ENCODE measurements at places on chromosomes 2 and 18.

DNA sequence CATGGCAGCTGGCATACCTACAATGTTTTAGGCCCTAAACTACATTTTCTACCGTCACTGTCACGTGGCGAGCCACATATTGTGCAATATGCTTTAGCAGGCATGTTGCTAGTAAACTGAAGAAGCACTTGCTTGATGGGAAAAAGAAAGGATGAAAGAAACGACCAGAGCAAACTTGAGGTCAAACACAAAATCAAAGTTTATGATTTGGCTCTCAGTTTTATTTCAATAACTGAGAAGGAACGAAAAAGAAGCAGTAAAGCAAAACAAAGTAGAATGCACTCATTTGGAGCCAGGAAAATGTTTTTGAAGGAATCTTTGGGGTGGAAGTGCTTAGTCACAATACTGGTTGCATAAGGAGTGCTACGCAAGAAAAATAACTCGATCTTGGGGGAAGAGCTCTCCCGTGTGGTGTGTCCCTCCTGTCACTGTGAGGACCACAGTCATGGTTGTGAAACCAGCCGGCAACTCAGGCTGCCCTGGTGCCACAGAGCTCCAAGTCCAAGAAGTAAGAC is 349.8 kb downstream of the RBM43 start:
- DNase-seq: no peak

DNA sequence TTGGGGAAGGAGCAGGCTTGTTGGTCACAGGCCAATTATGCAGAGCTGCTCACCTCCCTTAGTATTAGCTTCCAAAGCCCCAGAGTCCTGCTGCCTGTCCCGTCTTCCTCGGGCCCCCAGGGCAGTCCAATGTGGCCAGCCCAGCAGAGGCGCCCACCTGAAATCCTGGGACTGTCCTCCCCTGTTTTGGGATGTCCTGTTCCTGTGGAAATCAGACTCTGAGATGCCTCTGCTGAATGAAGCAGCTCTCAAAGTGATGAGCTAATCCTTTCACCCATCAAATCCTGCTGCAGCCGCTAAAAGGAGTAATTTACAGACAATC is 105.3 kb downstream of the CABLES1 start:
- no peak for DNase-seq

- no peak for DNase-seq
Measured at GRCh38 chr18:34929336-34929780, 111.9 kb upstream of the MAPRE2 start.

GRCh38 chr18:76167410-76167809 is 327.6 kb downstream of the ZNF516 start:
- DNase-seq: no peak

DNA sequence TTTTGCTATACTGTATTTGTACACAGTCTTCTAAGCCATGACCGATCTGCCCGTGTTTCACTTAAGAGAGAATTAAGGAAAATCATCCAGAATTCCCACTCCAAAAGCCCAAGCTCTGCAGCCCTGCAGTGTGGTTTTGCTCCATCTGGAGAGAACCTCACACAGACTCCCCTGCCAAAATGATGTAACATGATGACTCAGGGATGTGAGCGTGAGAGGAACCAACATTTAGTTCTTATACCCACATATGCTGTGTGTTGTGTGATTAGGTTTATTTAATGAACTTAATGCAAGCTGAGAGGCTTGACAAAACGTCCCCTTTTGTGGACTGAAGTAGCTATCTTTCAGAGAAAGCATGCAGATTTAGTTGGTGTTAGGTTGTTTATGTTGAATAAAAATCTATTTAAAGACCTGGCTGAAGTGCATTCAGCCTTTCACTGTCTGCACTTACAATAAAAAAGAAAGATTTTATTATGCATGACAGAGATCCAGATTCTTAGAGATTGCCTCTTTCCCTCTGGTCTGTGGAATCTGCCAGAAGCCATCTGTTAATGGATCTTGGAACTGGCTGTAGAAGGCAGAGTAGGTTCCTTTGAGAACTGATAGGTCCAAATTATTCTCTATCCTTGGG is 6.3 kb downstream of the RAB12 start:
- DNase-seq: no peak

- no peak for DNase-seq
Measured at GRCh38 chr2:163735685-163736432, at the start of gene FIGN. TSS of gene FIGN (minus strand) at chr2:163736008. CDS start at chr2:163734927, 1,081 bp downstream.

DNA sequence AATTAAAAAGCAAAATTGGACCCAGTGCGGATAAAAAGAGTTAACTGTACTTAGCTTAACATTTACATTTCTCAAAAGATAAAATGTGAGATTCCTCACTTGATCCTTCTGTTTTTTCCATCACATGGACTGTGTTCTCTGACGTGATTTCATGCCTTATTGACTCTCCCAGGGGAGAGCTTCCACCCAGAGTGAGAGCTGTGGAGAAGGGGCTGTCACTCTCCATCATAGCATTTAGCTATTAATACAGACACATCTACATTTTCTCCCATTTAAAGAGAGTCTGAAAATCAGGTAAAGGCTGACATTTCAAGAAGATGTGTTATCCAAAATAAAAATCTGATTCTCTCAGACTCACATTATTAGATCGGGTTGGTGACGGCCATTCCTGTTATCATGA is 493.8 kb downstream of the FBXO15 start:
- no peak for DNase-seq

- DNase-seq: no peak
Measured at GRCh38 chr18:3067165-3067661, 54.3 kb upstream of the LPIN2 start.

GRCh38 chr2:74290466-74291217 is 52.6 kb downstream of the SLC4A5 start:
- no peak for DNase-seq

- no peak for DNase-seq
Measured at GRCh38 chr2:203404996-203405395, 76.8 kb downstream of the ABI2 start.

DNA sequence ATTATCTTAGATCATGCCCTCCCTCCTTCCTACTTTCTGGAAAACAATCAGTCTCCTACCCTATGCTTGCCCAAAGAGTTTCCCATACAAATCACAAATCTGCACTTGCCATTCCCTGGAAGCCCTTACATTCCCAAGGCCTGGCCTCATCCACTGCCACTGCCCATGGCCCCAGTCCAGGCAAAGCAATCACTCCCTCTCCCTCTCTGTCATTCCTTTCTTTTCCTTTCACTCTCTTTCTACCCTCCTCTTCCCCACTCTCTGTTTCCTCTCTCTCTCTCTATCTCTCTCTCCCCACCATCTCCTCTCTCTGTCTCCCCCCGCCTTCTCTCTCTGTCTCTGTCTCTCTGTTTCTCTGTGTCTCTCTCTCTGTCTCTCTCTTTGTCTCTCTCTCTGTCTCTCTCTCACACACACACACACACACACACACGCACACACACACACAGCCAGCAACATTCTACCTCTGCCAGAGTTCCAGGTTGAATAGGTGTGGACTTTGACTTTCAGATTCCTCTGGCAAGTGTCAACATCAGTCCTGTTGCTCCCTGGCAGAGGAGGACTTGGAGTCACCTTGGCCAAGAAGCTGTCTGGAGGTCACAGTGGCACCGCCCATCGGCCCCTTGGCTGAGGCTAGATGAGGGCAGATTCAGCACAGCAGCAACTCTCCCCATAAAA is 43.7 kb upstream of the NAT8 start:
- no peak for DNase-seq

DNA sequence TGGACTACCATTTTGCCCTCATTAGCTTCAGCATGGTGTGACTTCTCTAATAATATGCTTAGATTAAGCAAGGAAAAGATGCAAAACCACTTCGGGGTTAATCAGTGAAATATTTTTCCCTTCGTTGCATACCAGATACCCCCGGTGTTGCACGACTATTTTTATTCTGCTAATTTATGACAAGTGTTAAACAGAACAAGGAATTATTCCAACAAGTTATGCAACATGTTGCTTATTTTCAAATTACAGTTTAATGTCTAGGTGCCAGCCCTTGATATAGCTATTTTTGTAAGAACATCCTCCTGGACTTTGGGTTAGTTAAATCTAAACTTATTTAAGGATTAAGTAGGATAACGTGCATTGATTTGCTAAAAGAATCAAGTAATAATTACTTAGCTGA is 16.3 kb downstream of the TYMS start:
- DNase-seq: no peak

DNA sequence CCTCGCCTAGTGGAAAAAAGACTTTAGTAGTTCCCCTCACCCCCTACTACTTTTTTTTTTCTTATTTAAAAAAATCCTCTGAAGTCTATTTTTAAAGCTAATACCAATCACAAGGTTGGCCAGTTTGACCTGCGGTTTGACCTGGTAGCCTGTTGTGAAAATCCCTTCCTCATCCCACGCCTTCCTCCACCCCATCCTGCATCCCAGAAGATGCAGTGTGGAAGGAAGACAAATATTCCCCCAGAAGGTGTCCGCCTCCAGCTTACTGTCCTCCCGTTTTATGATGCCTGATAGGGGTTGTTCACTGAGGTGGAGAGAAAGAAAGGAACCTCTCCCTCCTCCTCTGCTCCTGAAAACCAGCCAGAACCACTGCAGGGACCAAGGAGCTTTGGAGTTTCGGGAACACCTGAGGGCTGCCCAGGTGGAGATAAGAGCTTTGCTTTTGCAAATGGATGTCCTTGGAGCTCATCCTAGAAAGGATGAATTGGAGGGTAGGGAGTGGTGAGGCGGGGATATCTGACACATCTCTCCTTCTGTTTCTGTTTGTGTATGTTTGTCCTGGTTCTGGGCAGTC is 909 bp downstream of the ATP6V1C2 start:
- DNase-seq: no peak

DNA sequence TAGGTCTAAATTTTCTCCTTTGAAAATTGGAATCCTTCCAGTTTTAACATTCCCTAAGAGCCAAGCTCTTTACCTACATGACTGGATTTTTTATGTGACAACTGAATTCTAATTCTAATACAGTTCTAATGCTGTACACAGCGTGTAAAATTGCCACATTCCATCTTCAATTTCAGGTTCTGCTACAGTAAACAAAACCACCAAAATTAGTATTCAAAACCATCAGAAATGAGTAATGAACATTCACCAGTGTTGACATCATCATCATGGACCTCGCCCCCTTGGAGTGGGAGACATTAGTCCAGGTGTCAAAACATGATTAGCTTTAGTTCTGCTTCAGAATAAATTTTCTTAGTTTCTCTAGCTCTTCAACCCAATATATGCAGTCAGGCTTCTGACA is 133.6 kb downstream of the MBD2 start:
- DNase-seq: no peak
